HL-60 (cell line): ENCODE measurements at places on chromosomes 5 and 9.

GRCh38 chr9:102435427-102435826 is 559.7 kb upstream of the CYLC2 start:
- no peak for DNase-seq

GRCh38 chr5:59768152-59769040 is 125.1 kb downstream of the PDE4D start:
- DNase-seq: no peak

GRCh38 chr5:119757276-119757675 is 127.9 kb downstream of the FAM170A start:
- no peak for DNase-seq

DNA sequence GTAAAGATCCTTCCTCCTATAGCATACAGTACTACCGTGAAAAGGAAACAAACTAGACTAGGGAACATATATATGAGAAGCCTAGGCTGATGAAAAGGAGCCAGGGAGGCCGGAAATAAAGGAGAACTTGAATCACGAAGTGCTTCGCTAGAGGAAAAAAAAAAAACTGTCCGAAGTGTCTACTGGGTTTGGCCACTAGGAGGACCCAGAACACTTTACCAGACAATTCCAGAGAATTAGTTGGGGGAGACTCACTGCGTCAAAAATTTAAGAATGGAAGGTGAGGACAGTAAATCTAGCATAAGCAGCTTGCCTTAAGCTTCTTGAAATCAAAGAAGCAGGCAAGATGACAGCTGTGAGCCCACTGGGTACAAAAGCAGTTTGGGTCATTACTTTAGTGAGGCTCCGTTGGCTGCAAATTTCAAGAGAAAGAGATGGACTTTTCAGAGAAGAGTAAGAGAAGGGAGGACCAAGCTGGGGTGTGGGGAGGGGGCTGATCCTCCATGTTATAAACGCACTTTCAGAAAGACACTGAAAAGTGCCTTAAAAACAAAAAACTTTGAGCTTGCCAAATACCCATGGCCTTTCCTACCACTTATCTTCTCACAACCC is 47.4 kb downstream of the P4HA2 start:
- peak; percentile 23 for DNase-seq

DNA sequence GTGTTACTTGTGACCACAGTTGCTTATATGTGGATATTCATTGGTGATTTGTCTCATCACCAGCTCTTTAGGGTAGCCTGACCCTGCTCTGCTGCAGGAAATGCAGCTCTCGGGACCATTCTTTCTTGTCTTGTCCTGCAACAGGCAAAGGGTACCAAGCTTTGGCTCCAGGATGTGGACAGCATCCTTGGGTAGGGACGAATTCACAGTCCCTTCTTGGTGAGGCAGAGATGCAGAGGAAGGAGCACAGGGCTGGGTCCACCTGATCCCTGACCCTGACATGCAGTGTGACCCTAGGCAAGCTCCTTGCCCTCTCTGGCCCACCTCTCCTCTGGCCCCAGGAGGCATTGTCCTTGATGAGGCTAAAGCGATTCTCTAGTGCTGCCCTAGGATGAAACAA is 37.0 kb upstream of the SYNPO start:
- DNase-seq: no peak

DNA sequence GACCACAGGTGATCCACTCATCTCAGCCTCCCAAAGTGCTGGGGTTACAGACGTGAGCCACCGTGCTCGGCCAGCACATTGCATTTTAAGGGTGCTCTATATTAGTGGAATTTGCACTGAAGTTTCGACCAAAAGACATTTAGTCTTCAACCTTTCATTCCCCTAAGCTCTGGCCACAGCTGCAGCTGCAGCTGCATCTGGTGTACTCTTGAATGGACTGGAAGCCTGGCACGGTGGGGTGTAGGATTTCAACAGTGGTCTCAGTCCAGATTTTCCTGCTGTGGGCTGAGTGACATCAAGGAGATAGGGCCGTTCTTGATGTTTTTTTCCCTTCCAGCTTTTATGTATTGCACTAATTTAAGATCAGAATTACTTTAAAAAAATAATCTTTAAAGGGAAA is 255.2 kb downstream of the PDZD2 start:
- no peak for DNase-seq

DNA sequence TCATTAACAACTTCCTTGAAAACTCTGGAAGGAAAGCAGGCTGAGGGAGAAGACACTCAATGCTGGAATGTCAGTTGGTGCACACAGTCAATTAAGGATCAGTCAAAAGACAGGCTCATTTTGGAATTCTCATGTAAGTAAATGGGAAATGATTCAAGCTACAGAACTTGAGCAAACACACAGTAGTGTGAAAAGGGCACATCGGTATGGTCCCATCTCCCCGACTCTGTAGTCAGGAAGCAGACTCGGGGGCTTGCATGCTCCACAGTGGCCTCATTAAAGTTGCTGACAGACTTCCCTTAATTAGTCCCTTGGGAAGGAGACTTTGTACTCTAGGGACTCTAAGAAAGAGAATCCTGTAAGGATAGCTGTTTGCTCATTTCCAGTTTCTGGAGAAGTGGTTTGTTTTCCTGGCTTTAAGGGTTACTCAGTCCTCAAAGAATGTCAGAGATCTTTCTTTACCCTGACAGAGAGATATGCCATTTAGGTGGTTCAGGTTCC is 339.2 kb downstream of the ADAMTS6 start:
- no peak for DNase-seq

- no peak for DNase-seq
Observed at GRCh38 chr5:149130121-149130914, 11.0 kb upstream of the ABLIM3 start.

GRCh38 chr5:124176692-124177091 is 569.7 kb downstream of the ZNF608 start:
- no peak for DNase-seq

GRCh38 chr9:95910023-95910707 is 34.7 kb downstream of the ERCC6L2 start:
- no peak for DNase-seq

GRCh38 chr9:78406146-78406545 is 109.2 kb downstream of the PSAT1 start:
- DNase-seq: peak; percentile 35

DNA sequence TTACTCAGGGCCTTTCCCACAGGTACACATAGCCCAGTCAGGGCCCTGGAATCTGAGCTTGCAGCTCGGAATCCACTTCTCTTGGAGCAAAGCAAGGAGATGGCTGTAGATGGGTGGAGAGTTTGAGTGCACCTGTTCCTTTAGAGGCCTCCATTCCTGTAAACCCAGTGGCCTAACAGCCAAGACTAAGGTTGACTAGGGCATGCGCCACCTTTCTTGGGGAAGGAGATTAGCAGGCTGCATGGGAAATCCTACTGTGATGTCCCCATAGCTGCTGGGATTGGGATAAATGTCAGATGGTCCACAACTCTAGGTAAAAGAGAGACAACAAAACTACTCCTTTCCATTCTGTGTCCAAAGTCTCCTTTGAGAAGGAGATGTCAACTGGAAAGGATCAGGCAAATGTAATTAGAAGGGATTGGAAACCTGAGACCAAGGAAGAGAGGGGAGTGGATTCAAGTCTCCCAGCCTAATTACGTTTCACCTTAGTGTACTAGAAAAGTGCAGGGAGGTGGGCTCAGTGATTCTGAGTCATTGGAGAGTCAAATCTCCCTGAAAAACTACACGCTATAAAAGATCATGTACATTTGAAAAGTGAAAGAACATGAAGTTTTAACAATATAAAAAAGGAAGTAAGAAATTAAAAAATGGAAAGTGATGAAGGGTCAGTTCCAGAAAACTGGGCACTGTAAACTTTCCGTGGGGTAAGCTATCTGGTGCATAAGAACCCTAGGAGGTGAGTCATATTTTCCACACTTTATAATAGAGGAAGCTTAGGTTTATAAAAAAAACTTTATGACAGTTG is 104.2 kb downstream of the SEC61B start:
- DNase-seq: peak; percentile 25

- DNase-seq: no peak
Observed at GRCh38 chr5:151475388-151475787, 28.0 kb downstream of the SLC36A1 start.

GRCh38 chr9:114782586-114782985 is 23.3 kb downstream of the TNFSF15 start:
- DNase-seq: no peak

DNA sequence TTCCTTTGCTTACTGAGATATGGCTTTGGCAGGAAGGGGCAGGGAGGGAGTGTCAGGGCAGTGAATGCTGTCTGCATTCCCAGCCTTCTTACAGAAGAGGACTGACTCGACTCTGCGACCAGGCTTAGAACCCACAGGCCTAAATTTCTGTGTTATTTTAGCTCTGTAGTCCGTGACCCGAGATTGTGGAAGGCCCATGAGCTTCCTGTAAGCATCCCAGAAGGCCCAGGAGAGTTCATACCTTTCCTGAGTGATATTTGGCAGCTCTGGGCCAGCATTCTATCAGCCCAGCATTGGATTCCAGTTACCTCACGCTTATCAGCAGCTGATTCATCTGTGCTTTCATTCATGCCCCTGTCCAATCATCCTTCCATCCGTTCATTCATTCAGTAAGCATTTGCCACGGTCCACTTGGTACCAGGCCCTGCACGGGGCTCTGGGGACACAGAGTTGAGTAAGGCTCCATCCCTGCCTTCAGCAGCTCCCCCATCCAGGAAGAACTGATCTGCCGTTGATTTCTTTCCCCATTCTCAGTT is 28.2 kb upstream of the RPL26L1 start:
- DNase-seq: no peak

DNA sequence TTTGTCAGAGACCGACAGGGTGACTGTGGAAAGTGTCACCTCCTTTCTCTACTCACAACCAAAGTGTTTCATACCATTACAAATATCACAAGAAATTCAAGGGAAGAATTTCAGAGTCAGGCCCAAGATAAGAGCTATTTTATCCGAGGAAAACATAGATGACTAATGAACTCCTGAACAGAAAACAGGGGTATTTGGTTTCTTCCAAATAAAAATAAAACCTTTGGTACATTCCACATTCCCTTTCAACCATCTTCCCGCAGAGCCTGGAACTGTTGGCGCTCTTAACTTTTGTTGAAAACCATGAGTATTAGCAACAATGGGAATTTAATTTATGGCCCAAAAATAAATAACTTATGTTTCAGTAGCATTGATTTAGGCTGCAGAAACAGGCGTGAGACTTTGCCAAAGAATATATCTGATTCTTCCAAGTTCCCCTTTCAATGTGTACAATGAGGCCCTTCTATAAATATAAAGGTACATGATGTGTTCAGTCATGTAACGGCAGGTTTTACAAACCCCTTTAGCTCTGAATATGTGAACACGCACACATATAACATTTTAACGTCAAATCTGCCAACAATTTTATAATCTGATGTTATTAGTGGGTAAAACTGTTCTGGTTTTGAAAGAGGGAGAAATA is 69.5 kb downstream of the RETREG1 start:
- no peak for DNase-seq

GRCh38 chr9:135370411-135371375 is 108.9 kb upstream of the PPP1R26 start:
- no peak for DNase-seq

DNA sequence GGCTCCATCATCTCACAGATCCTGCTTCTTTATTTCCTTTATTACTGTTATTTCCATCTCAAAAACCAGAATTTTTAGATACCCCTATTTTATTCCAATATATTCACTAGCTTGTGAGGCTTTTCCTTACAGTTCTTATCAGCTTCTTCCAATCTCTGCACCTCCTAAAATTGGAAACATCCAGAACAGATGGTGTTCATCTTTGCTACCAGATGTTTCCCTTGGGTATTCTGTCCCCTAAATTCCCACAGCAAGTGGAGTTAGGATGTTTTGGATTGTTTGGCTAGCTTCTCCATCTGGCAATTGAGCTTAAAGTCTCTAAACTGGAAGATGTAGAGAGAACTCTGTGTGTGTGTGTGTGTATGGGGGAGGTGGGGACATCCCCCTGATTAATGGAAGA is 580.4 kb downstream of the DTWD2 start:
- no peak for DNase-seq

DNA sequence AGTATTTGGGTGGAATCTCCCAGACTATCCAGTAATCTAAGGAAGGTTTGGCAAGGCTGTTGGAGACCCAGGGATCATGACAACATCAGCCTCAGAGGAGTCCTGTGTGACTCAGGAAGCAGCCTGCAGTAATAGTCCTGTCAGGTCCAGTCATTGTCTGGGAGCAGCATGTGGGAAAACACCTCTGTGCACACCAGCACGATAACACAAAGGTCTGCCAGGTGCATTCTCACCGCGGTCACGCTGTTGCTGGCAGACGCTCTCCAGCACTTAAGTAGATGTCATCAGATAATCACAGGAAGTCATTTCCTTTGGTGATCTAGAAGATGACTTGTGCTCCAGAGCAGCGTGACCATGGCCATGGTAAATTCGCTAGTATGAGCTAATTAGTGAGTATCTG is 99.2 kb upstream of the IQGAP2 start:
- DNase-seq: no peak

GRCh38 chr5:139910901-139911300 is 115.3 kb downstream of the PSD2 start:
- DNase-seq: no peak

- DNase-seq: no peak
Observed at GRCh38 chr9:76486151-76486550, 27.2 kb downstream of the GCNT1 start.
